H54 (cell line): ENCODE measurements at places on chromosomes 1 and 21.

- DNase-seq = no peak
Observed at GRCh38 chr1:100364697-100365096, 12.4 kb downstream of the CDC14A start.

- DNase-seq = no peak
Observed at GRCh38 chr21:45994086-45994661, 12.6 kb downstream of the COL6A1 start.

DNA sequence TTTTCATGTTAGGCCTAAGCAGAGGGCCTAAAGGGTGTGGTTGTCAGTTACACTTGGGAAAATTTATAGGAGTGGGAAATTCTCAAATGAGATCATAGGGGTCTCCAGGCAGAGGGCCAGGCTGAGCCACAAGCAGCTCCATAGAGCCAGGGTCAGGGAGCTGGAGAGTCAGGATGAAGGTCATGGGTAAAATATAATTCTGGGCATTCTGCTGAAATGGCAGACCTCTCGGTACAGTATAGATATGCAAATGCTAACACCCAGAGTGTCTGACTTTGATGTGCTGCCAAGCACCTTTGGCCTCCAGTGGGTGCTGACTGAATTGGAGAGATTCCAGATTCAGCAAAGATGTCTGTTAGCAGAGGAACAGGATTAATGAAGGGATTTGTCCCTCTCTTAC lies 40.1 kb downstream of the DNM3 start:
- no peak for DNase-seq

DNA sequence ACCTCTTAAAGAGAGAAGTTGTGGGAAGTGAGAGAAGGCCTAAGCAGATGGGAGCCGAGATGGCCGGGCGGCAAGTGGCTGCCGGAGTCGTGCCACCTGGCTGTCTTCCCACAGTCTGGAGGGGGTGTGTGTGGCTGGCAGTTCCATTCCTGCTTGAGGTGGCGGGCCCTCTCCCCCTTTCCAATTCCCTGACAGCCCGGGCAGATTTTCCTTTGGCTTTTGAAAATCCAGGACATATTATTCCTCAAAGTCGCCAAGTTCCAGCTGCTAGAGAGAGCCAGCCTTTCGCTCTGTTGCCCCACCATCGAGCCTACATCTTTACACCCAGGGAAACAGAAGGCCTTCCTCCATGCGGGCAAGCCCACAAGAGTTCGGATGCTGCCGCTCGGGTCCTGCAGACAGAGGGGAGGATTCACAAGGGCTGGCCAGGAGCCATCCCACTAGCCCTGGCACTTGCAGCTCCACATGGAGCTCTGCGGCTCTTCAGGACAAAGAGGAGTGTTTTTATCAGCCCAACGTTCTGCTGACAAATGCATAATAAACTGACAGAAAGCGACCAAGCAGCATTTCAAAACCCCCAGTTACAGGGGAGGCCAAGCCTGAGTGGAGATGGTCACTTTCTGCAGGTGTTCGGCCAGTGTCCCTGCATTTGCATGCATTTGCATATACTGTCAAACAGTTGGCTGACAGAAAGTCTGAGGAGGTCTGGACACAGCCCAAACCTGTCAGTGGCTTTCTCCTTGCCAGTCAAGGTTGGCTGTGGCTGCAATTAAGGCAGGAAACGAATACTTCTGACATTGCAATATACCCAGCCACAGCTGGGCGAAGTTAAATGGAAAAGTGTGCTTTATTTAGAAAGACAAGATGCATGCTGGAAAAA lies 45.9 kb downstream of the OLIG1 start:
- no peak for DNase-seq

DNA sequence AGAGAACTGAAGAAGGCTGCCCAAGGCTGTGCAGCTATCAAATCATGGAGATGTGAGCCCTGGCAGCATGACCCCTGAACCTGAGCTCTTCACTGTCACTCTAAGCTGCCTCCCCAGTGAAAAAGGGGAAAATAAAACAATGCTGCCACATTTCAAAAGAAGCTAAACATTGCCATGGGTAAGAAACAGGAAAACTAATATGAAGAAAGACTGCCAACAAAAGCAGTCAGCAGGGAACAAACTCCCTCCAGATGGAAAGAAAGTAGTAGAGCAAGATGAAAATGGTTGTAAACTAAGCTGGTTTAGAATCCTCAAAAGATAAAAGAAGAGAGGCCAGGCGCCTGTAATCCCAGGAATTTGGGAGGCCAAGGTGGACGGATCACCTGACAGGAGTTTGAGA lies 36.2 kb upstream of the CSF1 start:
- DNase-seq = no peak

DNA sequence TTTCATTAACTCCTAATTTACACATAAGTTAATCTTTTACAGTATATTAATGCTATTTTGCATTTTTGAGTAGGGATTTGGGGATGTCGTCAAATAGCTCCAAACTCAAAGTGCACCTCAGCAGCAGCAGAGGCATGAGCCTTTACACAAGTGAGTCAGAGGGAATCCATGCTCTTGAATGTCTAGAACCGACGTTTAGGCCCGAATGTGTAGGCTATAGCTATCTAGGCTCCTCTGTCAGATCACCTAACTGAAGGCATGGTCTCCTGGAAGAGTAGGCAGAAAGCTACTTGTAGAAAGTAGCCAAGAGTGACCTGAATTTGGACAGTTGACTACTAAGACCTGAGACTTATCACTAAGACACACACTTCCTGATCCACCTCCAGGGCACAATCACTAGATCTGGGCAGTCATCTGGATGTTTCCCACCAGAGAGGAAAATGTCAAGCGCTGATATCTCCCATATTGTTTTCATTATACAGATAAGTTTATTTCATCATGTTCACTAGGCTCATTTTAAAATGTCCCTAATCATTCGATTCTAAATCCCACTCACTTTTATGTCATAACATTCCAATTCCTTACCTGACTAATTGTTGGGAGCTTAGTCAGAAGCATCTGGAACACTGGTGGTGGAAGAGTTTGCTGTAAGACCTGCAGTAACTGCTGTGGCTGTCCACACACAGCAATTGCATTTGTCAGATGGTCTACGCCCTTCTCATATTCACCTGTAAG lies 15.3 kb downstream of the TOMM20 start:
- no peak for DNase-seq

DNA sequence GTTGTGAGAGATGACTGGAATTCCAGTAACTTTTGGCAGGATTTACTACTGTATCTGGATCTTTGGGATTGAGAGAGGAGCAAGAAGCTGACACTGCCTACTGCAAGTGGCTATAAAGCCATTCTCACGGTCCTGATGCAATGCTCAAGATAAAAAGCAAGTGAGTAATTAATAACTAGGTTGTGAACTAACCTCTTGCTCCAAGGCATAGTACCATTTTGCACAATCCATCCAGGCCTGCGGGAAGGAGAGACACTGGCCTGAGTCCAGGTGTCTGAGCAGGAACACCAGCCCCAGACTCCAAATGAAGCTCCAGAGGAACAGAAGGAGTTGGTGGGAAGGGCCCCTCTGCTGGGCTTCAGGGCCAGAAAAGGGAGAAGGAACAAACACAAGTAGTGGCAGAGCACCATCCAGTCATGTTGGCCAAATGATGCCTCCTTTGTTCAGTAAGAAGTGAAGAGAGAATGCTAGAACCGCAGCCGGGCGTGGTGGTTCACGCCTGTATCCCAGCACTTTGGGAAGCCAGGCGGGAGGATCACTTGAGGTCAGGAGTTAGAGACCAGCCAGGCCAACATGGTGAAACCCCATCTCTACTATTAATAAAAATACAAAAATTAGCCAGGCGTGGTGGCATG lies 9.9 kb upstream of the SLC45A3 start:
- no peak for DNase-seq

GRCh38 chr1:3741566-3742438 lies 10.4 kb upstream of the CCDC27 start:
- no peak for DNase-seq

GRCh38 chr21:45074048-45074817 lies at the start of gene ADARB1:
TSS of gene ADARB1 (plus strand) at chr21:45074580. CDS start at chr21:45171657, 97,077 bp downstream.
- peak; percentile 92 for DNase-seq

GRCh38 chr1:44297695-44298400 lies 57.2 kb downstream of the ERI3 start:
- DNase-seq = no peak

DNA sequence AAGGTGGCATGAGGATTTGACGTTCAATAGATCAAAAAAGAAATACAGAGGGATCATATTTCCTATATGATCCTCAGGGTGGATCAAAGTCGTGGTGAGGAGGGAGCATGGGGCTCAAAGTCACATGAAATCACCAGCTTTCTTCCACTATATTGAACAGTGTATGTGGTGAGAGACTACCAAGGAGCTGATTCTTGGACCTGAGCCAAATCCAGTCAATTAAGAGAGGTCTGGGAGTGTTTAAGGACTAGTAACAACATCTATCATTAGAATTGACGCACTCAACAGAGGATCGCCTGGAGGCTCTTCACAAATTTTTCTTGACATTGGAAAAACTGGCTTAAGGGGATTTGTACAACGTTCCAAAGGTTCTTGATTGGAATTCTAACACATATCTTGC lies 267.7 kb upstream of the PROX1 start:
- no peak for DNase-seq

DNA sequence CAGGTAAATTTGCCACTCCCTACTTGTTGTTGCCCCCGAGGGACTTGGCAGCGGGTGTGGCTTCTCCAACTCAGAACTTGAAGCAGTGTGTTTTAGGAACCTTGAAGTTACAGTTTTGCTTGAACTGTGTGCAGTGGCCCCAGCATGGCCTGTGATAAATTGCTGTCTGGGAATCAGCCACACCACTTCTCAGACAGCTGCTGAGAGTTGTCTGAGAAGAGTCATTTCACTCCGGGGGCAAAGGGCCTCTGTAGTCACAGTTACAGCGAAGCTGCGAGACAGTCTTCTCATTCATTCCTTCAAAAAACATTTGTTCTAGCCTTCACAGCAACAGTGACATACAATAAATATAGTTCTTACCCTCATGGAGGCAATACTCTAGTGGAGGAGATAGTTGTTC lies 70.3 kb downstream of the PROX1 start:
- no peak for DNase-seq

- no peak for DNase-seq
Observed at GRCh38 chr1:201009962-201010645, 13.4 kb downstream of the KIF21B start.

DNA sequence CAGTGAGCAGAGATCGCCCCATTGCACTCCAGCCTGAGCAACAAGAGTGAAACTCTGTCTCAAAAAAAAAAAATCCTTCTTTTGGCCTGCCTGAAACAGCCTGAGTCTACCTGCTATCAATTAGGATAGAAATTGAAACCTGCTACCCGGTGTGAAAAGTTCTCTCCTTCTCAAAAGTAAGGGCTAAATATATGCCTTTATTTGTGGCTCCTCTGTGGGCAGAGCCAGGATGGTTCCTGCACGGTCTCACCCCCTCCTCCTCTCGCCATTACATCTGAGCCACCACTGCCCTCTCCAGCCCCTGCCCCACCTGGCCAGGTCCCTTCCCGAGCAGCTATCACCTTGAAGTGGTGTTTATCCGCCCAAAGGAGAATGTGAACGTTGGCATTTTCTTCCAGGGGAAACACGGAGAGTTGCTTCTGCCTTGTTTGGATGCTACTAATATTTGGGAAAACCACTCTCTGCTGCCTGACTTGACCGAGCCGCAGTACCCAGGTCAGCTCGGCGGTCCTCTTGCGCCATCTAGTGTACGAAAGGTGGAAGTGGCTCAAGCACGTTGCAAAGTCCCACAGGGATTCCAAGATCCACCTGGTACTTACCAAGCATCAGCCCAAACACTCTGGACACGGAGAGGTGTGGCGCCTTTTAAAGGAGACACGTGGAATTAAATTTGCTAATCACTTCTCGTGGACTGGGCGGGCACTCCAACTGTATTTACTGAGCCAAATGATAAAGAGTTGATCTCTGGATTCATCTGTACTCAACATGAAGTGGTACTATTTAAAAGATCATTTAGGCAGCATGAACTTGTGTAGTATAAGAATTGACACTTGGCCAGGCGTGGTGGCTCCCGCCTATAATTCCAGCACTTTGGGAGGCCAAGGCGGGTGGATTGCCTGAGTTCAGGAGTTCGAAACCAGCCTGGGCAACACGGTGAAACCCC lies 31.9 kb downstream of the SETD4 start:
- peak; percentile 93 for DNase-seq

DNA sequence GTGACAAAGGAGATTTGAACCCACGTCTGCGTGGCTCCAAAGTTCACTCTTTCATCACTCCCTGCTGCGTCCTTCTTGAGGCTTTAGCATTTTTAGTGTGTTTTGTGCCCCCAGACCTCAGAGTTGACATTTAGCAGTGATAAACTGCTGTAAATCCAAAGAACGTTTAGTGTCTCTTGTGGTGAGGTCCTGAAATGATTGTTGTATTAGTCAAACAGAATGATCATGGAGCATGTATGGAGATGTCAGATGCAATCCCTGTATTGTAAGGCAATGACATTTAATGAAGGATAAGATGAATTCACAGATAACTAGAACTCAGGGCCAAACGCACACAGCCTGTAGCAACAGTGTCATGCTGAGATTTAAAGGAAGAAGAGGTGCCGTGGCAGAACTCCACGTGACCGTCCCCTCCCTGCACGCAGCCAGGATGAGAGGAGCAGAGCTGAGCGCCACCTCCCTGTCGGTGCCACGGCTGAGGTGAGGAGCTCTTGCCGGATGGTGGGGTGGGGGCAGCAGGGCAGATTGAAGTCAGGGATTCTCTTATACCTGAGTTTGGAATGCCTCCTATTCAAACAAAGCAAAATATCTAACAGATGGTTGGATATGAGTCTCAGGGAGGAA lies 30.1 kb downstream of the NTPCR start:
- no peak for DNase-seq

GRCh38 chr21:25909341-25909740 lies 174.6 kb downstream of the GABPA start:
- no peak for DNase-seq

DNA sequence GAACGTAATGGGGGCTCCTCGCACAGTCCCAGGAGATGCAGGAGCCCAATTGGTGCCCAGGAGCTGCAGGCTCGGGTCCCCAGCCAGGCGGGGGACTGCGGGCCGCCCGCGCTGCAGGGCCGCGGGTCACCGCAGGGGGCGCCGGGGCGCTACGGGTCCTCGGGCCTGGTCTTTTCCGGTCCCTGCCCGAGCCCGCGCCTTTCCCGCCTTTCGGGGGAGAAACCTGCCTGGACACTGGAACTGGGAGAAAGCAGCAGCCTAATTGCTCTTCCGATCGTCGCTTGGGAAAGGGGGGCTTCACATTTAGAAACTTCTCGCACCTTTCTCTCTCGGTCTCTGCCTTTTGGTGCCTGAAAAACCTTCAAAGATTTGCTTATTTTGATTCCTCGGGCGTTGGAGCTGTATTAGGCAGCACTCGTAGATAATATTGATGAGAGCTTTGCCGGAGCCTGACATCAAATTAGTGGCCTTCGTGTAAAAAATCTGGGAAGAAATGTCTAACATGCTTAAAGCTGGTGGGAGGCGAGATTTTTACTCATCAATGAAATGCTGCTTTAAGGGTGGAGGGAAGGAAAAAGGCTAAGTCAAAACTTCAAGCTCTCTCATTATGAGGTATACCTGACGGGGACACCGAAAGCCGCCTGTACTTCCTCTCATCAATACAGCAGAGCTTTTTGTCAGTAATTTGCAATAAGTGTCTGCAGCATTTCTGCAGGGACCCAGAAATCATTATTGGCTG lies 12.6 kb upstream of the BARHL2 start:
- no peak for DNase-seq

- no peak for DNase-seq
Observed at GRCh38 chr1:28157894-28158293, 18.6 kb downstream of the PTAFR start.
